Colonic mucosa (tissue), 4 donors: ENCODE measurements at places on chromosomes 6 and 20.

DNA sequence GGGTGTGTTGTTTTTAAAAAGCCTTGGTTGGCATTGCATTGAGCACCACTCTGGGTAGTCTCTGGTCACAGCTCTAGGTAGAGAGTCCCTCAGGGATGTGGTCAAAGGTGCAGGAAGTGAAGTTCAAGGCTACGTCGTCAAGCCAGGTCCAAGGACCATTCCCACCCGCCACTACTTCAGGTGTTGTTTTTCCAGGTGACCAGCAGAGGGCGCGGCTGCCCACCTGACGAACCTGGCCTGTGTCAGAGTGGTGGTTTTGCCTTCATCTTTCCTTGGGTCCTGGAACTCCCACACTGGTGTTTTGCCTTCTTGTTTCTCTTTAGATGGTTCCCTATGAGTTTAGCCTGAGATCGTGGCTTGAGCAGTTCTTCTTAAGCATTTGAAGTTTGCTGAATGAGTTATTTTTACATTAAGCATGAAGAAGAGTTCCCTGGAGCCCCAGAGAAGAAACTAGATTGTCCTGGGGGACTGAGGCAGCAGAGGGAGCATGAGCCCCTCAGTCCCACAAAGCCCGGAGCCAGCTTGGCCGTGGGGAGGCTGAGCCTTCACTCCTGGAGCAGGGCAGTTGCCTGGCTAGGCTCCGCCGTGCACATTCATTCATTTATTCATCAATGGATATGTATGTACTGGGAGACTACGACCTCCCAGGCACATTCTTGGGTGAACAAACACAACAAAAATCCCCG lies 5.6 kb upstream of the PHACTR3 start:
- no peaks in the 10 kb centered on the region for H3K4me1 ChIP-seq
- no peak for DNase-seq
- no peak overlapping the region for H3K4me3 ChIP-seq
- H3K27ac ChIP-seq: no peak overlapping the region

DNA sequence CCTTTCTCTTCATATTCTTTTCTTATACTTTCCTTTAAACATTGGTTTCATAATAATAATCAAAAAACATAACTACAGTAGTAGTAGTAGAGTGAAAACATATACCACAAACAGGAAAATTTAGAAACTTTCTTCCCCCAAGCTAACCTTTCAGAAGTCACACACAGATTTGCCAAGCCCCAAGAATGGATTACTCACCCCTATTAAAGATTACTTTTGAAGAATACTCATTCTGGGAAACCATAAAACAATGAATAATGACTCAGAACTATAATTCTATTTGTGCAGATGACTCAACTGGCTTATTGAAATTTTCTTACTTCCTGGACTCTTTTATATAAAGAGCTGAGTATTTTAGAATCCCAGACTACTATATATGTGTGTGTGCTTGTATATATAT lies 119.4 kb upstream of the GJE1 start:
- H3K27me3 ChIP-seq: no peaks in the 10 kb centered on the region
- H3K27ac ChIP-seq: no peak overlapping the region
- H3K36me3 ChIP-seq: no peaks in the 10 kb centered on the region
- H3K4me1 ChIP-seq: no peaks in the 10 kb centered on the region
- DNase-seq: no peak
- H3K4me3 ChIP-seq: no peak overlapping the region

GRCh38 chr20:32327087-32327681 lies 30.9 kb upstream of the ASXL1 start:
- no peaks in the 10 kb centered on the region for H3K4me1 ChIP-seq
- no peak for DNase-seq
- no peak overlapping the region for H3K4me3 ChIP-seq
- no peak overlapping the region for H3K27ac ChIP-seq
- no peaks in the 10 kb centered on the region for H3K36me3 ChIP-seq

DNA sequence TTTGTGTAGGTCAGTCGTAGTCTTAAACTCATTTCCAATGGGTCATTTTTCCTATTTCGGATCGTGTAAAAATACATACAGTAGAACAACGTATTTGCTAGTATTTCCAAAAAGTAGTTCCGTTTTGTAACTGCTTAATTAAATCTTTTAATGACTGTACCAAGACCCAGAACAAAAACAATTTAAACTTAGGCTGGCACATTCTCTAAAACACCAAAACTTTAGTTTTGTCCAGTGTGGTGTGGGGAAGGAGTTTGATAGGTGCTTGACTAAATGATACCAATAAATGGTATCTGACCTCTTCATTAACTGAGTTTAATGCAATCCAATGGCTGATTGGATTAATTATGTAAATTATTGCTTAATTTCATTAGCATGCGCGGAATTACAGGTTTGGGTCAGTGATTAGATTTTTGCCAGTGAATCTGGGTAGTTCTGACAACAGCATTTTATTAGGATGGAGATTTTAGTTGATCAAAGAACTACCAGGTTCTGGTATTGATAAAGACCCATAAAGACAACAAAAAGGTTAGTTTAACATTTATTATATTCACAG lies 20.8 kb downstream of the OR2B2 start:
- H3K27ac ChIP-seq: peak overlapping the region; percentile 81
- peak overlapping the region; percentile 42 for H3K4me3 ChIP-seq
- no peaks in the 10 kb centered on the region for H3K4me1 ChIP-seq
- no peaks in the 10 kb centered on the region for H3K36me3 ChIP-seq

- H3K27ac ChIP-seq: no peak overlapping the region
- H3K36me3 ChIP-seq: no peaks in the 10 kb centered on the region
- DNase-seq: no peak
- H3K4me3 ChIP-seq: no peak overlapping the region
- no peaks in the 10 kb centered on the region for H3K4me1 ChIP-seq
These were observed 700.7 kb downstream of the EPM2A start for GRCh38 chr6:145034664-145035063.

GRCh38 chr6:156699017-156699421 lies 78.2 kb upstream of the ARID1B start:
- H3K27ac ChIP-seq: no peak overlapping the region
- DNase-seq: no peak
- H3K4me3 ChIP-seq: no peak overlapping the region
- no peaks in the 10 kb centered on the region for H3K4me1 ChIP-seq
- no peaks in the 10 kb centered on the region for H3K27me3 ChIP-seq

GRCh38 chr6:105560611-105561066 lies 157.8 kb upstream of the PREP start:
- H3K36me3 ChIP-seq: no peaks in the 10 kb centered on the region
- H3K4me1 ChIP-seq: no peaks in the 10 kb centered on the region
- H3K27me3 ChIP-seq: no peaks in the 10 kb centered on the region
- H3K27ac ChIP-seq: no peak overlapping the region
- H3K4me3 ChIP-seq: no peak overlapping the region
- no peak for DNase-seq

DNA sequence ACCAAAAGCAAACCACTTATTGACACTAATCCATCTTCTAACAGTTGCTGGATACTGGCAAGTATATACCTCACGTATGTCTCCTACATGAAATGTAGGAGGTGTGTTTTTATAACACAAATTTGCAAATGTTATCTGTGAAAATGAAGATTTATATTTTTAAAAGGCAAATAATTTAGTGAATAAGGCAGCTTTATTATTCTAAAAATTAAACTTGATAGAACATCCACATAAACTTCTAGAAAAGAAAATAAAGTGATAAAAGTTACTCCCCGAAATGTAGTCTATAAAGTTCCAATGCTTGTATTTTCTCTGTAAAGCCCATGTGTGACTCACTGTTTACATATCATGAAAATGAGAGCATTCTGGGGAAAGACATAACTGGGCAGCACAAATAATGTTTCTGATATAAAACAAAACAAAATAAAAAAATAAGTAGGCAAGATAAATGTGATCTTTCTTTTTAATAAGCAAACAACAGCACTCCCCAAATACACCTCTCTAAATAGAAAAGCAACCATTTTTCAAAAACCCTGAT lies 84.4 kb downstream of the MAP7 start:
- H3K27ac ChIP-seq: no peak overlapping the region
- H3K4me3 ChIP-seq: no peak overlapping the region
- no peaks in the 10 kb centered on the region for H3K36me3 ChIP-seq
- H3K27me3 ChIP-seq: no peaks in the 10 kb centered on the region
- DNase-seq: no peak
- no peaks in the 10 kb centered on the region for H3K4me1 ChIP-seq

GRCh38 chr6:1389369-1390132 lies at the start of gene FOXF2:
Gene FOXF2 (plus strand): TSS chr6:1389576. CDS start chr6:1389948, 372 bp downstream.
- H3K27ac ChIP-seq: peak within 1 kb of the TSS; percentile 66
- H3K36me3 ChIP-seq: no peaks in the 10 kb centered on the region
- no peaks in the 10 kb centered on the region for H3K4me1 ChIP-seq
- H3K27me3 ChIP-seq: peaks cover 84% of the 10 kb centered on the region
- DNase-seq: no peak

DNA sequence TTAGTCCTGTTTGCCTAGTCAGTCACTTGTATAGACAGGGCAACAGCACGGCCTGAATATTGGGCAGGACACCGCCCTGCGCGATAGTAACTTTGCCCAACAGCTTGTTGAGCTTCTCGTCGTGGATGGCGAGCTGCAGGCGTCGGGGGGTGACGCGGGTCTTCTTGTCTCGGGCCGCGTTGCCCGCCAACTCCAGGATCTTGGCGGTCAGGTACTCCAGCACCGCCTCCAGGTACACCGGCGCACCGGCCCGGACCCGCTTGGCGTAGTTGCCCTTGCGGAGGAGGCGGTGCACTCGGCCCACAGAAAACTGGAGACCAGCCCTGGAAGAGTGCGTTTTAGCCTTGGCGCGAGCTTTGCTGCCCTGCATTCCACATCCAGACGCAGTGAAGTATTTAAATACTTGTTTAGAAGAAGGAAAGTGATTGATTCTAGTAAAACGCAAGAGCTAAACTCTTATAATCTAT lies 92.8 kb upstream of the BTN3A2 start:
- H3K36me3 ChIP-seq: no peaks in the 10 kb centered on the region
- no peaks in the 10 kb centered on the region for H3K27me3 ChIP-seq
- H3K27ac ChIP-seq: peak overlapping the region; percentile 89
- peak; percentile 65 for DNase-seq
